NCI-H446 treated with DMSO at 0.1 percent for 48 hours (cell line): ENCODE measurements at places on chromosomes 5 and 9.

GRCh38 chr9:79807971-79808370 lies 236.2 kb downstream of the TLE4 start:
- no peak for DNase-seq

GRCh38 chr5:154475591-154476353 lies 2.3 kb downstream of the HAND1 start:
- no peak for DNase-seq

GRCh38 chr5:123438902-123439301 lies 15.7 kb upstream of the CEP120 start:
- no peak for DNase-seq

GRCh38 chr5:170302653-170303501 lies 5.3 kb upstream of the LCP2 start:
- no peak for DNase-seq

- no peak for DNase-seq
Observed at GRCh38 chr5:581266-581665, 30.9 kb upstream of the CEP72 start.

- DNase-seq: no peak
Observed at GRCh38 chr9:88734527-88734926, 199.5 kb downstream of the NXNL2 start.

DNA sequence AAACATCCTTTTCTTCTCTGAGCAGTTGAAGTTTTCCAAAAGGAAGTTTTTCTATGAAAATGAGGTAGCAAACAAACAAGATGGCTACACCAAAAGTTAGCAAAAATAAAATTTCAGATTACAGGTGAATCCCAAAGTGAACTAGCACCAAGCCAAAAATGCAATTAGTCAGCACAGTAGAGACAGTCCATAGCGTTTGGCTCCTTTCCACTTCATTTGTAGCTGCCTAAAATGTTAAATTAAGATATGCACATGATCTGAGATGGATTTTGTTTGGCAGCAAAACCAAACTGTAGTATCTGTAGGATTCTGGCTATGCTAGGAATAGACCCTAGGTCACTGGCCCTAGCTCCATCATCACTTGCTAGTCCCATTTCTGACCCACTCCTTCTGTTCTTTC lies 45.7 kb upstream of the SHOC1 start:
- DNase-seq: no peak

DNA sequence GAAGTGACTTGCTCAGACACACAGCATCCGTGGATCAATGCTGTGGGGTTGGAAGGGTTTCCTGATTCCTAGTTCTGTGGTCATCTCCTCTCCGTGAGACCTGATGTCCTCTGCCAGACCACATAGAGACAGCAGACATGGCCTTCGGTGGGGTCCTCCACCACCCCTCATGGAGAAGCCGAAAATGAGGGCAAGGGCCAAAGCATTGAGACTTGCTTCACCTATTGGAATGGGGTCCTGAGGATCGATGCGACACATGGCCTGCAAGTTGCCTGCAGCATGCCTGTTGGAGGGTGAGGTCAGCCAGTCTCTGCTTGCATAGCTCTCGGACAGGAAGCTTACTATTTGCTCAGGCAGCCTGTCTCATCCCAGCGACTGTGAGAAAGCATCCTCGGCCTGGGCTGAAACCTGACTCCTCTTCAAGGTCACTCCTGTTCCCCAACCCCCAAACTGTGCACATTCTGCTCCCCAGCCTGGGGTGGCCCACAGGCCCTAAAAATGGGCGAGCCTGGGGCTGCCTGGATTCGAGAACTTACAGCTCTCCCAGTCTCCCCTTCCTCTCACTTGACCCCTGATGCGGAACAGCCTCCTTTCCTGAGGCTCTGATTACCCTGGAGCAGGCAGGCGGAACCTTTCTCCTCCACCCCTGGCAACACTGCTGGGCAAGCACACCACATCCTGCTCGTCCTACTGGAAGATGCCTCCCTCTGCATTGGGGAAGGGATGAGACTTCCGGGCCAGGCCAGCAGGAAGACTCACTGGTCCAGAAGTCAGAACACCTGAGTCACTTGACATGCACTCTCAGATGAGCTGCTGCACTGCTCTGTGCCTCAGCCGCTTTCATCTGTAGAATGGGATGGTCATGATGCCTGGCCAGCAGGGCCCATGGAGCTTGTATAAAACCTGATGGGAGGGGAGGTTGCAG lies 186.9 kb downstream of the RGS3 start:
- no peak for DNase-seq

DNA sequence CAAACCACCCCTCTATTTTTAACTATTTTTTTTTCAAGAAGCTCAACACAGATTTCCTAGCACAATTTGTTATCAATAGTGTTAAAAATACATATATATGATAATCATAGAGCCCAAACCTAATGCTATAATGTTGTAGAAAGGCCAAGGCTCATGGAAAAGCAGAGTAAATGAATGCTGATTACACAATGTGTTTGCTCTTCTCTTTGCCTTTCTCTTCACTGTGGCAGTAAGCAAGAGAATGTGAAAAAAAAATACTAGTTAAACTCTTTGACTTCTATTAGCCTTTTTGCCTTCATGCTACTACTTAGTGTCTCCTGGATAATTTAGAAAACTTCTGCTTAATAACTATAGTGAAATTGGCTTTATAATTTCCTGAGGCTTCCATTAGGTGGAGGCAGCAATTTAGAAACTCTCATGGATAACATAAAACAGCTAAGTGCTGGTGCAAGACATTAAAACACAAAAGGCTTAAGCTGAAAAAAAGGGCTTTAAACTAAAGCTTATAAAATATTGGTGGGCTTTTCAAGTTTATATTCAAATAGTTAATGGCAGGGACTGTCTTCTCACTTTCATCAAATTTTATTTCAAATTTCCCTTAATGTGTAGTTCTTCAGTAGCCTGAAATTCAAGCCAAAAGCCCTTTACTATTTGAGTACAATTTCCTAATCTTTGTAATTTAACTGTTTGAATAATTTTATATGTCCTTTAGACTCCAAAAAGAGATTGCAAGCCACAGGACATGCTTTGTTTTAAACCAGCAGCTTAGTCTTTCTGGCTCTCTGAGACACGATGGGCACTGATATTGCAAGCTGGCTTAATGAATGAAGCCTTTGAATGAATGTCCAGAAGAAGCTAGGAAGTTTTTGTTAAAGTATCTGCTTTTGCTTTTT lies 2031.8 kb upstream of the CDH6 start:
- DNase-seq: no peak

GRCh38 chr9:113301548-113301947 lies 1.6 kb downstream of the RNF183 start:
- DNase-seq: no peak

DNA sequence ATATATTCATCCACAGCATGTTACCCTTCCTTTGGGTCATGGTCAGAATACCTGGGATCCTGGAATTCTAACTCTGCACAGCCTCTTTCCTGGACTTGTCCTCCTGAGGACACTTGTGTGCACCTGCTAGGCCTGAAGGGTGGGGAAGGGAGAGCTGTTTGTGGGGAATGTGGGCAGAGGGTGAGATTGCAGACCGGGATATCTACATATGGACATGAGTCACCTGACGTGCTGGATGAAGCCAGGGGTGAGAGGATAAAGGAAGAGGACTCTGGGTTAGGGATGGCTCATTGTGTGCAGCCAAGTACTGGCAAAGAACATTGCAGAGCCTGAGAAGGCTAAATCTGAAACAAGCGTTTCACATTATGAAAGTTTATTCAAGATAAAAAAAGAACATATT lies 241.4 kb upstream of the RPS23 start:
- DNase-seq: no peak

DNA sequence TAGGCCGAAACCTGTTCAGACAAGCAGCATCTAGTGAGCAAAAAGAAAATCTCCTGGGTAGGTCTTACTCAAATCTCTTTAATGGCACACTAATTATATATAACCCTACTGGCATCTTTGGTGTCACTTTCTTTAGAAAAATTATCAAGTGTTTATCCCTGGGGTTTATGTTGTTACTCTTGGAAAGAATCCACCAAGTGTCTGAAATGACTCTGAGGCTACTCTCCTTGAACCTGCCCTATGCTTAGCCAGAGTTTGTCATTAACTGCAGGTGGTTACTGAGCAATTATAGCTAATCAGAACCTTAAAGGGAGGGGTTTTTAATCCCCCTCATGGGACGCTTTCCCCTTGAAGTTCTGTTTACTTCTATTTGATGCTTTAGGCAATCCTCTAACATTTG lies 381.9 kb downstream of the PLK2 start:
- no peak for DNase-seq

DNA sequence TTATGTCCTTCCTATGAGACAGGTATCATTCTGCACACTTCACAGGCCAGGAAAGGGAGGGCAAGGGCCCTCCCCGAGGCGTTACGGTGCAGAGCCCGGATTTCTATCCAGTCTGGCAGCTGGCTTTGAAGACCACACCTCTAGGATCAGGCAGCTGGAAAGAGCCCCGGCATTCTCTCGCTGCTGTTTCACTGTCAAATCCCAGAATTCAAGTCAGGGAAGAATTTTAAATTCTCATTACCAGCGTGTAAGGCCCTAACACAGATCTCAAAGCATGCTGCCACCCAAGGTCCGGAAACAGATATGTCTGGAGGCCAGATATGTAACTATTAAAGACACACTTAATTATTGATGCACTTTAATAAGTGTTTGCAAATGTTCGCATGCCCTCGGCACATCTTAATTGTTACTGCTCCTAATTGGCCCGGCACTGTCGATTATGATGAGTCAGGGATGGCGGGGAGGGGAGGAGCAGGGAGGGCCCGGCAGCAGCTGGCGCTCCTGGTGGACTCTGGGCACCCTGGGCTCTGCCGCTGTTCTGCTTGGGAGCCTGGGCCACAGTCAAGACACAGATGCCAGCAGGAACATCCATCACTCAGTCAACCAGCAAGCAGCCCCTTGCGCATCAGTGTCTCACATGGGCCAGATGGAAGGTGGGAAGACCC lies 76.3 kb upstream of the BARHL1 start:
- DNase-seq: no peak

DNA sequence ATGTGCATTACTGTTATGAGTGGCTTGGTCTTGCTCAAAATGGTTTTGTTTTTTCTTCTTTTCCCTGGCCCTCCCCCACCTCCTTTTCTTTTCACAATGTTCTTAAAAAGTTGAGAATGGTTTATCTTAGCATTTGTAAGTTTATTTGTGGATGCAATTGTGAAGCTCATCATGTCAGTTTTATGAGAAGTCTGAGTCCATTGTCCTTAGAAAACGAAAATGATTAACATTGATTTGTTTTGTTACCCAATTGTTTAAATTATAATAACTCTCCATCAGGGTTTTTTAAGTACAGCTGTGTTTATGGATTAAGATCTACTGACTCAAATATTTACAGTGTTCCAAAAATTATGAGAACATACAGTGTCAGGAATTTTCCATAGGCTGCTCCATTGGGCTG lies 511.3 kb upstream of the PAPPA start:
- DNase-seq: no peak
